NCI-H1694 treated with DMSO at 0.1 percent for 48 hours (cell line): ENCODE measurements at places on chromosomes 13 and 19.

- no peak for DNase-seq
These were observed 1.9 kb upstream of the ITM2B start for GRCh38 chr13:48231080-48231479.

- DNase-seq: no peak
These were observed 116.8 kb upstream of the CACNA1A start for GRCh38 chr19:13622766-13623715.

- DNase-seq: no peak
These were observed 2.8 kb upstream of the FCGBP start for GRCh38 chr19:39937094-39937720.

DNA sequence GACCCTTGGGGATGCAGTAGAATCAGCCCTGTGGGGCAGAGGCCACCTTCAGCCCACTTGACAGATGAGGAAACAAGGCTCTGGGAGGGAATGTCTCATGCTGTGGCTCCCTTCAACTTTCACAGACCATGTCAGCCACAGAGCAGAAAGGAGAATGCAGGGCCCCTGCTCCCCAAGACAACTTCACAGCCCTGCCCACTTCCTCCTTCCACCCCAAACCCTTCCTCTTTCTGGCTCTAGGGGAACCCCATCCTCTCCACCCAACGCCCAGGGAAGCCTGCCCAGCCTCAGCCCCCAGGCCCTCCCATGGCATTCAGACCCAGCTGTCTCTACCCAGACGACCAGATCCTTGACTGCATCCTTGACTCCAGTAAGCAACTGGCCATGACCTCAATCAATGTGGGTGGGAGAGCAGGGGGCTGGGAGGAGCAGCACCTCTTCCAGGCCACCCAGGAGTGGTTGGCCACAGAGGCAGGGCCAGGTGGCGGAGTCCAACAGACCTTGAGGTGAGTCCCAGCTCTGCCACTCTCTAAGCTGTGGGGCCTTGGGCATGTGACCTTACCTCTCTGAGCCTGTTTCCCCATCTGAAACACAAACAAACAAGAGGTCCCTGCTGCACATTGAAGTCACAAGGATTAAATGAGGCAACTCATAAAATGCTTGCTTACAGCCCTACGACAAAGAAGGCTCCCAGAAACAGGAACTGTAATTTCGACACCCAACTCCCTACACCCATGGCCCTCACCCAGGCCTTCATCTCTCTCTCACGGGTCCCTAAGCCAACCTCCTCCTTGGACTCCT, 15.8 kb downstream of the DEDD2 start:
- no peak for DNase-seq

DNA sequence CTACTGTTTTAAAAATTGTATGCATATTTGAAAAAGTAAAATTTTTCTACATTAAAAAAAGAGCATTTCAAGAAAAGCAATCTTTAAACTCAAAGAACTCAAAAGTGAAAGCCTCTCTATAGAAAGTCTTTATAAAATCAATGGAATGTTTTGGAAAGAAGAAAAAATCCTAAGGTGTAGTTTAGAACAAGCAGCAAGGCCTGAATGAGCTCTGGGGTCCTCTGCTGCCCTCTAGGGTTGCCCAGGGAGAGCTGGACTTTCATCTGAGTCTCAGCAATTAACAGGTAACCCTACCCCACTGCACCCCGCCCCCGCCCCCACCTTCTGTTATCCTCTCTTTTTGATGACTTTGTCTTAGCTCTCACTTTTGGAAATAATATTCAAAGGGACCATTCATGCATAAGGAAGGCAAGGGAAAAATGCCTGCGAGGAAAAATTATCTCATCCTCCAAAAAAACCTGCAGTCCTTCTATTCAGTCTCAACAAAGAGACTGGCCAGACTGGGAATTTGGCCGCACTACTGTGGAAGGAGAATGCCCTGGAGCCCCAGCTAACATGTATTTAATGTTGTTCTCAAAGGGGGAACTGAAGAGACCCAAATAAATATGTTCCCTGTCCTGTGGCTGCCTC, 24.1 kb downstream of the SLC25A30 start:
- peak; percentile 12 for DNase-seq

- no peak for DNase-seq
These were observed 17.4 kb upstream of the FEM1A start for GRCh38 chr19:4774136-4774535.

DNA sequence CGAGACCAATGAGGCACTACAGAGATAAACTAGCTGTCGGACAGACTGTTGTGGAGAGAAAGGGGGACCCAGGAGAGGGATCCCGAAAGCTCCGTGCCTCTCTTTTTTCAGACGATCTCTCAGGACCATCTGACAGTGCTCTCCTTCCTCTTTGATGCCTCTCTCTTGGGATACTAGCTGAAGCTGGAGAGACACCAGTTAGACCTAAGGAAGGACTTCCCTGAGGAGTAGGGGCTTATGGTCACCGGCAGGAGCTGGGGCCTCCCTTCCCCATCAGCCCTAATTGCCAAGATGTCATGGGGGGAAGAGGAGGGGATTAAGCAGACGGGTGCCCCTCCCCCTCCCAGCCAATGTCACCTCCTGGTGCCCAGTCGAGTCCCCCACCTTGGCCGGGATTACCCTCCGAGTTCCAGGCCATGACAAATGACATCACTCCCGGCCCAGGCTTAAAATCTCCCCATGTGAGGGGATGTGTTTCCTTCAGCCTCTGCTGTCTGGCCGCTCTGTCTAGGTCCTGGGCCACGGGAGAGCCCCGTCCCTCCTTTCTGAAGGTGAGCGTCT, at the start of gene CRX:
TSS of gene CRX (plus strand) at position 478 of the 561 bp plus-strand sequence. CDS start 12,507 bp downstream, outside the sequence.
- no peak for DNase-seq

DNA sequence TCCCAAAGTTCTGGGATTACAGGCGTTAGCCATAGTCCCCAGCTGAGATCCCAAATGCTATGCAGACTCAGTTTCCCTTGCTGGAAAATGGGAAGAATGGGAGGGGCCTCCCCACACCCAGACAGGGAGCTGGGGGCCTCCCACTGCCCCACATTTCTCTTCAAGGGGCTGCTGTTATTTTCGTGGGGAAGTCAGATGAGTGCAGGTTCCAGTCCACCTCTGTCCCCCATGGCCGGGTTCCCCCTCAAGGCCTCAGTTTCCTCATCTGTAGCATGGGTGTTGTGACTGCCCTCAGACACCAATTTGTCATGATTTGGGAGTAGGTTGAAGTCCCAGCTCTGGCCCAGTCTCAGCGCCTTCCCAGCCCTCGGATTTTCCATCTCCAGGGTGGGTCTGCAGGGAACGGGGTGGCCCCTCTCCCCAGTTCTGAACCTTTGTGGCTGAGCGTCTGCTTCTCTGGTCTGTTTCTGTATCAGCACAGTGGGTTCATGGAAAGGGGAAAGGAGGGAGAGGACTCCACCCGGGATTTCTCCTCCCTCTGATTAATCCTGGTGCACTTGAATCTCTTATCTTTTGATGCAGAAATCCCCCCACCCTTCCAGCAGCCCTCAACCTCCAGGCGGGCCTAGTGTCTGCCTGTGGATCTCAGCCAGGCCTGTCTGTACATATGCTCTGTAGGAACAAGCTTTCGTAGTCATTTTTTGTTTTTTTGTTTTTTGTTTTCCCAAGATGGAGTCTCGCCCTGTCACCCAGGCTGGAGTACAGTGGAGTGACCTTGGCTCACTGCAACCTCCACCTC, 12.2 kb downstream of the NFIC start:
- DNase-seq: no peak

- DNase-seq: no peak
These were observed 1.5 kb downstream of the MAP4K1 start for GRCh38 chr19:38616265-38616664.

- DNase-seq: no peak
These were observed 6.7 kb upstream of the TEKTIP1 start for GRCh38 chr19:3532154-3532786.

GRCh38 chr13:45537516-45537915, 72.8 kb downstream of the COG3 start:
- no peak for DNase-seq

DNA sequence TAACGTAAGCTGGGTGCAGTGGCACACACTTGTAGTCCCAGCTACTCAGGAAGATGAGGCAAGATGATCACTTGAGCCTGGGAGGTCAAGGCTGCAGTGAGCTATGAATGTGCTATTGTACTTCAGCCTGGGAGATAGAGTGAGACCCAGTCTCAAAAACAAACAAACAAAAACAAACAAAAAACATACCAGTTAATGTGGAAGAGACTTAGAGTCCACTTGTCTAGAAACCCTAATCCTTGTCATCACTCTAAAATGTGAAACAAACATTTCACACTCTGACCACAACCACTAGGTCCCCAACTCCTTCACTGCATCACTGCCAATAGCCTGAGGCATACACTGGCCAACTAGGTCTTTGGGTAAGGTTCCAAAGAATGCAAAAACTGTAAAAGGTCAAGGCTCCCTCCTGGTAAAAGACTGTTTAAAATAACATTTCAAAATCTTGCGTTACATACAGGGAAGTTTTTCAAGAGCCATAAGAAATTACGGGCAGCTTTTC, 28.6 kb upstream of the CYP2B6 start:
- DNase-seq: no peak
